ENCODE measurements at places on chromosomes 13 and 19. TPM values are rescaled to one million over a fixed set of nuclear protein-coding genes. Genes with fewer than 3 reads are reported as not detected.

TLE2 gene
- total RNA-seq: 2.3 TPM

P2RY11 gene
- total RNA-seq: 61.1 TPM

GRCh38 chr13:40789275-40790153 lies at the start of gene SLC25A15:
TSS of gene SLC25A15 (plus strand) at chr13:40789611. CDS start at chr13:40793227, 3,616 bp downstream.
- peak; percentile 94 for DNase-seq

GRCh38 chr19:33948651-33949335 lies 152.1 kb downstream of the KCTD15 start:
- no peak for DNase-seq

DNA sequence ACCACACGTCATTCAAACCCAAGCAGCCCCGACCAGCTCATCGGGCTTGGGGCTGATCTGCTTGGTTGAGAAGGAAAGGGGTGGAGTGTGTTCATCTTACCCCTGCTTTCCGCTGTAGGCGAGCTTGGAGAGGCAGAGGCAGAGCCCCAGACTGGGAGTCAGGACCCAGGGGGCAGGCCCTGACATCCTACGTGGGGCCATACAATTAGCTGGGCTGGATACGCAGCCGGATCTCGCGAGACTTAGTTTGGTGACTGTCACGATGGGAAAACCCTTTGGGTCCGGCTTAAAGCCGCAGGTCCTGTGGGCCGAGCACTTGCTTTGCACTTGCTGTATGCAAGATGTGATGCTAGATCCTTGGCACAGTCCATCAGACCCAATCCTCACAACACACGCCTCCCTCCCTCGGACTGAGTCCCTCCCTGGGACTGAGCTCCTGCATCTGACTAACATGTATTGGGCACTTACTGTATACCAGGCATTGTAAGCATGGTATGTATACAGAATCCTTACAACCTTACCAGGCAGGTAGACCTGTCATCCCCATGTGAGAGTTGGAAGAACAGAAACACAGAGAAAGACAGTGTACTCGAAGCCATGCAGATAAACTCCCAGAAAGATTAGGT lies 3.7 kb downstream of the CEACAM16 start:
- no peak for DNase-seq

DNA sequence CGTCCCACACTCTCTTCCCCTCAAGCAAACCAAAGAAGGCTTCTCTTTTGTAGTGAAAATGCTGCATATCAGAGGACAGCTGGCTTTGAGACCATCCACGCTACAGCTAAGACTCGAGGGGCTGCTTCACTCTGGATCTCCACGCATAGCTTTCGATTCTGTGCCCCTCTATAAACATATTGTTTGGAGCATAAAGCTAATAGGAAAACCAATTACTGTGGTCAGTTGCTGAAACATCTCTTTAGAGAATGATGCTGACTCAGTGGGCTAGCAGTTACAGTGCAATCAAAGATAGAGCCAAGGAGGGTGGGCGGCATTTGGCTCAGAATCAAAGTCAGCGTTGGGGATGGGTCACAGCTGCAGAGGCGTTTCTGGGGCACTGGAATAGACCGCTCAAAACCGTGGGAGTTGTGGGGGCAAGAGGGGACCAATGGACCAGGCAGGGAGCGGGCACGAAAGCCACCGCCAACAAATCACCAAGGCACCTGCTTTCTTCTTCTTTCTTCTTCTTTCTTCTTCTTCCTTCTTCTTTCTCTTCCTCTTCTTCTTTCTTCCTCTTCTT lies 76.7 kb downstream of the RASL11A start:
- DNase-seq: no peak

Data from activated CD4-positive, alpha-beta T cell treated with anti-CD3 and anti-CD28 coated beads, Interleukin-2, amount 10 ng/mL, durations not matched to agents 24 days and 14 days (primary cell).